ENCODE measurements at places on chromosomes 1 and 21. TPM values are rescaled to one million over a fixed set of nuclear protein-coding genes. Genes with fewer than 3 reads are reported as not detected.
A peak's percentile ranks its signal among the peaks of the same experiment; 100 is the strongest.

DNA sequence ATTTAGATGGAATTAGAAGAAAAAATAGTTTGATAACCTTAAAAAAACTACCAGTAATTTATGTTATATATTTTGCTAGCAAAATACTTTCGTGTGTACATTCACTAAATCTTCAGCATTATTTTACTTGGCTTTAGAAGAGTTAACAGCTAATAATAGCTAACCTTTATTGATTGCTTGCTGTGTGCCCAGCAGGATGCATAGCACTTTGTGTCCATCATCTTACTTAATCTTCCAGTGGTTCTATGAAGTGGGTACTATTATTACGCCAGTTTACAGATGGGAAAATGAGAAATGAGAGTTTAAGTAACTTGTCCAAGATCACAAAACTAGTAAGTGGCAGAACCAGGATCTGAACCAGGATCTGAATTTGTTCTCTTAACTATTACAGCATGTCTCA, 41.7 kb upstream of the GPR25 start:
- no peak overlapping the region for H3K27ac ChIP-seq
- H3K4me1 ChIP-seq, result peaks cover 3% of the 10 kb centered on the region
- H3K27me3 ChIP-seq, result no peaks in the 10 kb centered on the region
- H3K4me3 ChIP-seq, result no peak overlapping the region
- no peak for DNase-seq

DNA sequence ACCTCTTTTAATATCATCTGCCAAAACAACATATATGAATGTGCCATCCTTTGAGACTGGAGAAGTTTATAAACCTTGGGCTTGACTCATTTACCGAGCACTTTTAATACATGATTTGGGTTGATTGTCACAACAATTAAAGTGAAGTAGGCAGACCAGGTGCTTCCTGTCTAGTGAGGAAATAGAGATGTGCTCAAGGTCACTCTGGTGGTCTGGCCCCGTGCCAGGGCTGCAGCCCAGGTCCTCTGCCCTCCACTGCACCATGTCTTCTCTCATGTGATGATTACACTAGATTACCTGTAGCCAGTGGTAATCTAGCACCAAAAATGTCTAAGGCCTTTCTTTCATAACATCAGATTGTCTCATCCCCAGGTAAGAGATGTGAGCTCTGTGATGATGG, 61.8 kb upstream of the LAMC2 start:
- no peaks in the 10 kb centered on the region for H3K36me3 ChIP-seq
- no peaks in the 10 kb centered on the region for H3K4me1 ChIP-seq
- DNase-seq, result no peak
- no peak overlapping the region for H3K4me3 ChIP-seq

DNA sequence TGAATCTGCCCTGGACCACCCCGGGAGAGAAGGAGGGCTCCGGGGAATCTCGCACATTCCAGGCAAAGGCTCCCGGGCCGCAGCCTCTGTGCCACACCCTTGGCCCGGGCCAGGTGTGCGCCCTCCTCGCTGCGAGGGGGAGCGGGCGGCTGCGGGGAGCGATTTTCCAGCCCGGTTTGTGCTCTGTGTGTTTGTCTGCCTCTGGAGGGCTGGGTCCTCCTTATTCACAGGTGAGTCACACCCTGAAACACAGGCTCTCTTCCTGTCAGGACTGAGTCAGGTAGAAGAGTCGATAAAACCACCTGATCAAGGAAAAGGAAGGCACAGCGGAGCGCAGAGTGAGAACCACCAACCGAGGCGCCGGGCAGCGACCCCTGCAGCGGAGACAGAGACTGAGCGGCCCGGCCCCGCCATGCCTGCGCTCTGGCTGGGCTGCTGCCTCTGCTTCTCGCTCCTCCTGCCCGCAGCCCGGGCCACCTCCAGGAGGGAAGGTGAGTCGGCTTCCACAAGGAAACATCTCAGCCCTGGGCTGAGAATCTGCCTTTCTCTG, at the start of gene LAMC2:
TSS of gene LAMC2 (plus strand) at position 324 of the 550 bp plus-strand sequence. CDS start at position 413, 89 bp downstream.
- peak within 1 kb of the TSS; percentile 4 for H3K4me3 ChIP-seq
- H3K4me1 ChIP-seq, result peaks cover 1% of the 10 kb centered on the region
- H3K27me3 ChIP-seq, result peaks cover 29% of the 10 kb centered on the region
- no peaks in the 10 kb centered on the region for H3K36me3 ChIP-seq
- H3K27ac ChIP-seq, result no peak within 1 kb of the TSS

GRCh38 chr1:84632137-84632536, 57.9 kb upstream of the CTBS start:
- DNase-seq, result no peak
- peaks cover 6% of the 10 kb centered on the region for H3K27me3 ChIP-seq
- no peak overlapping the region for H3K4me3 ChIP-seq

DNA sequence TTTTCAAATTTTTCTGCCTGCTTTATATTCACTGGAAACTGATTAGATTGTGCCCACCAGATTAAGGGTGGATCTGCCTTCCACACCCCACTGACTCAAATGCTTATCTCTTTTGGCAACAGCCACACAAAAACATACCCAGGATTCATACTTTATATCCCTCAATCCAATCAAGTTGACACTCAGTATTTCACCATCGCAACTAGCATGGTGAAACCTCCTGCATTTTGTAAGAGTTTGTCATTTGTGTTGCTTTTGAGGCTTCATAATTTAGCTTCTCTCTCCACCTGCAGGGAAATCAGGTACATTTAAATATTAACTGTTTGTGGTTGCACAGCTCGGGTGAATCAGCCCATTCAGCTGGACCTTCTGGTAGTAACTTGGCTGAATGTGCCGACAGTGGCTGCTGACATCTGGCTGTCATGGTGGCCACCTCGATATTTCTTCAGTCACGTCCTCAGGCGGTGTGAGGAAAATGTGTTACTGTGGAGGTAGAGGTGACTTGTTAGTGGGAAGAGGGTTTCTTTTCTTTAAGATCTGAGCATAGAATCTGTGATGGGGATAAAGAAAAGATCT, 224.0 kb downstream of the PTBP2 start:
- DNase-seq, result no peak
- no peaks in the 10 kb centered on the region for H3K36me3 ChIP-seq
- no peak overlapping the region for H3K4me3 ChIP-seq
- no peaks in the 10 kb centered on the region for H3K4me1 ChIP-seq

DNA sequence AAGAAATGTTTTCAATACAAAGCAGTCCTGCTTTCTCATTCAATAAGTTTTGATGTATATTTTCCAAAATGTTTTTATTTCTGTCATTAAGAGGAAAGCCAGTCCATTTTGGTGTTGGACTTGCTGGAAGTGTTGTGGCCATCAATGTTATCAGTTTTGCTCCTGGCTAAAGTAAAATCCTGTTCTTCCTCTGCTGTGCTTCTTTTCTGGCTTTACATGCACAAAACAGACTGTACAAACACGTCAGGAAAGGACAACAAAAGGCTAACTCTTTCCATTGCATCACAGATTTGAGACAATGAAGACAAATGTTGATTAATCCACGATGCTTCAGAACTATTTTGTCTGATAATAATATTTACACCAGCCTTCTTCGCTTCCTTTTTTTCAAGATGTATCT, 735.4 kb downstream of the LTN1 start:
- H3K27me3 ChIP-seq, result no peaks in the 10 kb centered on the region
- H3K4me1 ChIP-seq, result no peaks in the 10 kb centered on the region
- H3K27ac ChIP-seq, result no peak overlapping the region
- no peaks in the 10 kb centered on the region for H3K36me3 ChIP-seq

- DNase-seq, result no peak
- no peak overlapping the region for H3K4me3 ChIP-seq
- H3K36me3 ChIP-seq, result no peaks in the 10 kb centered on the region
- H3K27me3 ChIP-seq, result no peaks in the 10 kb centered on the region
- H3K27ac ChIP-seq, result no peak overlapping the region
Observed at GRCh38 chr1:234704106-234704887, 94.3 kb upstream of the IRF2BP2 start.

- H3K4me1 ChIP-seq, result peaks cover 16% of the 10 kb centered on the region
- no peak overlapping the region for H3K4me3 ChIP-seq
- H3K27me3 ChIP-seq, result no peaks in the 10 kb centered on the region
- peak overlapping the region; percentile 15 for H3K27ac ChIP-seq
Observed at GRCh38 chr1:50724626-50725286, 235.3 kb downstream of the FAF1 start.

- no peak for DNase-seq
- no peak overlapping the region for H3K27ac ChIP-seq
- no peak overlapping the region for H3K4me3 ChIP-seq
- peaks cover 6% of the 10 kb centered on the region for H3K27me3 ChIP-seq
- H3K36me3 ChIP-seq, result no peaks in the 10 kb centered on the region
Observed at GRCh38 chr1:14110040-14110439, 410.1 kb downstream of the PRDM2 start.

GRCh38 chr1:18447509-18448220, 33.1 kb upstream of the KLHDC7A start:
- H3K4me1 ChIP-seq, result no peaks in the 10 kb centered on the region
- no peak overlapping the region for H3K27ac ChIP-seq
- no peak for DNase-seq
- no peaks in the 10 kb centered on the region for H3K36me3 ChIP-seq
- H3K27me3 ChIP-seq, result peaks cover 13% of the 10 kb centered on the region
- H3K4me3 ChIP-seq, result no peak overlapping the region

DNA sequence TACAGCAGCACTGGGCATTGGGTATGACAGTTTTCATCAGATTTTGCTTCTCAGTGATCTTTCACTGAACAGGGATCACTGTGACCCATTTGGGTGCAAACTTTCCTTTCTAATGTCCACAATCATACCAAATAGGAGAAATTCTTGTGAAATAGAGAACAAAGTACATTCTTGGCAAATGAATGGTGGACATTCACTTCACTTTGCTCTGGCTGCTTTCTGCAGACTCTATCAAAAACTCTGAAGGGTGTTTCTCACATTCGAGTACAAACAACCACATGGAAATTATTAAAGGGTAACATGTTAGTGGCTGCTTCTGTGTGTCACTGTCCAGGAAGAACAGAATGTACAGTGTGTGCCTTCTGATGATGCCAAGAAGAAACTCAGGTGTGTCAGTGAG, 61.9 kb upstream of the ADAM30 start:
- H3K27ac ChIP-seq, result no peak overlapping the region
- H3K27me3 ChIP-seq, result no peaks in the 10 kb centered on the region
- peaks cover 14% of the 10 kb centered on the region for H3K4me1 ChIP-seq
- DNase-seq, result no peak

DNA sequence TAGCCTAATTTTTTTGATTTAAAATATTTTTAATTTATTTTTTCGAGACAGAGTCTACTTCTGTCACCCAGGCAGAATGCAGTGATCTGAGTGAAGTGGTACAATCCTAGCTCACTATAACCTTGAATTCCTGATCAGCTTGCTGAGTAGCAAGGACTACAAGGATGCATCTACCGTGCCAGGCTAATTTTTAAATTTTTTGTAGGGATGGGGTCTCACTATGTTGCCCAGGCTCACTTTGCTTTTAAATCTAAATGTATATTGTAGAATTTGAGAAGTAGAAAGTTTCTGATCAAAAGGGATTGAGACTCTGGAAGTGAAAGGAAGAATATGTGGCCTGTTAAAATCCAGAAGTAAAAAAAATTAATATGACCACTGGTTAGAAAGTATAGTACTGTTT, 1.6 kb downstream of the STX12 start:
- no peak for DNase-seq
- H3K4me3 ChIP-seq, result no peak overlapping the region
- H3K4me1 ChIP-seq, result peaks cover 38% of the 10 kb centered on the region
- peaks cover 8% of the 10 kb centered on the region for H3K36me3 ChIP-seq

- H3K36me3 ChIP-seq, result no peaks in the 10 kb centered on the region
- H3K4me3 ChIP-seq, result no peak overlapping the region
- H3K4me1 ChIP-seq, result no peaks in the 10 kb centered on the region
- DNase-seq, result no peak
- no peaks in the 10 kb centered on the region for H3K27me3 ChIP-seq
Observed at GRCh38 chr1:218804014-218804785, 369.5 kb upstream of the LYPLAL1 start.

DNA sequence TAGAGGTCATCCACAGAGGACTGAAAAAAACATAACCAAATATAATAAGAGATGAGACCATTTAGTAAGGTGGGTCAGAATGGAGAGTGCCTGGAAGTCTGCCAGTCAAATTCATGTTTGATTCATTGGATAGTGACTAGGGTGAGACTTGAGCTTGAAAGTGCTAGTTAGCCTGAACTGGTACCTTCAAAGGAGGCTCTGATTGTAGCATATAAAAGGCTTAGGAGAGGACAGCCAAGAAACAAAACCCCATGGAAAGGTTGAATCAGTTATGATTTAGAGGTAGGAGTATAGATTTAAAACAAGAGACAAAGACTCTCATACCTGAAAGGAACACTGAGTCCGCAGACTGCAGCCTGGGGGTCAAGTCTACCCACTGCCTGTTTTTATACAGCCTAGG, 44.4 kb upstream of the LRRC8C start:
- no peak for DNase-seq
- H3K4me1 ChIP-seq, result peaks cover 86% of the 10 kb centered on the region
- H3K4me3 ChIP-seq, result no peak overlapping the region

Gene FCRLB
- not detected for total RNA-seq

Gene HAX1
- 168 TPM for total RNA-seq

Gene MRPL24
- total RNA-seq, result 106 TPM

Gene MECR
- total RNA-seq, result 34.7 TPM
